ENCODE measurements at places on chromosomes 3 and 15. TPM values are rescaled to one million over a fixed set of nuclear protein-coding genes. Genes with fewer than 3 reads are reported as not detected.
A peak's percentile ranks its signal among the peaks of the same experiment; 100 is the strongest.

DNA sequence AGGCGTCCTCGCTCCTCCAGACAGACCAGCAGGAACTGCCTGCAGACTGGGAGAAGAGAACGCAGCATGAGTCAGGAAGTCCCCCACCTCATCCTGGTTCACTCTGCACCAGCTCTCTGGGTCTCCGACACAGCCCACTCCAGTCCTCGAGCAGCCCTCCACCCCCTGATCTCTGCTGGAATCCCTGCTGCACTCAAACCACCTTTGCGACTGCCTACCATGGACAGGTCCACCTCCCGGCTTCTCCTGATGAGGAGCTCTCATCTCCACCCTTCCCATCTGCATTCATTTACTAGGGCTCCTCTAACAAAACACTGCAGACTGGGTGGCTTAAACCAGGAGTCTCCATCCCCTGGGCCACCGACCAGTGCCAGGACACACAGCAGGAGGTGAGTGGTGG lies 202.3 kb upstream of the IGF1R start:
- DNase-seq: no peak

The GABRR3 gene
- 0.03 TPM for polyA plus RNA-seq

DNA sequence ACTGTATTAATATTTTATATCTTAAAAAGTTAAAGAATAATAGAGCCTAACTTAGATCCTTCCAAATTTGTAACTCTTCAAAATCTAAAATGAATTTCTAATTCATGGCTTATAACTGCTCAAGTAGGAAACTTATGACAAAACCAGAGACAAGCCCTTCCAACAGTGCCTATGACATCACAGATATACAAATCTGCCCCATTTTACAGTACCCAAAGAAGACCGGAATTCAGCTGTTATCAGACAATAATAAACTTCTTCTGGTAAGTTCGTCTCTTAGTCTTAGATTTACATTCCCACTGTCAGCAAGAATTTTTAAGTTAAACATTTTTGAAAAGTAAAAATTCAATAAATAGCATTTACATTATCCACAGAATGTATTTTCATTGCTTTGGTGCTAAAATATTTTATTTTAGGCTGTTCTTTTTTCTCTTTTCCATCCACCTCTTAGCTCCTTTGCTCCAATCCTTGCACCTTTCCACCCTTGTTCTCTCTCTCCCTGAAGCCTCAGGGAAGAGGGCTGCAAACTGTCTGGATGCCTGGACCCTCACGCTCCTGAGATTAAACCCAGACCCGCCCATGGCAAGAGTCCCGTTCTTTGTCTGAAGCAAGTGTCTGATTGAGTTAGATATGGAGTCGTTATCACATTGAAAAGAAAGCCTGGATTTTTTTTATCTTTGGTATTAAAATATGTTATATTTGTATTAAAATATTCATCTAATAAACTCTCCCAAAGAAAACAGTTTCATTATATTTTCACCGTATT lies 312.7 kb downstream of the ZBTB20 start:
- no peak for DNase-seq

The GOLGA6B gene
- 0.10 TPM for polyA plus RNA-seq

DNA sequence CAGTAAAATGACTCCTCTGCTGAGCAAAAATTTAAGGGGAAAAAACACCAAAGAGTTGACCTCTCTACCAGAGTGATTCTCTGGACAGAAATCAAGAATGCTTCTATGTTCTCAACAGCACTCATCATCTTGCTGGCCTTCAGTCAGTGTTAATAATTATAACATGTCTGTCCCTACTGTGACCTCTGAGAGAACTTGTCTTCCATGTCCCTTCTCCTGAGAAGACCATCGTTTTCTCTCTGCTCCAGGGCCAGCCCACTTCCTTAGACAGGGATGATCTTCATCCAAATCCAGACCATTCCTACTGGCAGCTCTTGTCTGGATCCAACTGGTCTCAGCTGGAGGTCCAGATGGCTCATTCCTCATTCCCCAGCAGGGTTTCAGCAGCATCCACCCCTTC lies 139.0 kb upstream of the NECTIN3 start:
- no peak for DNase-seq

- no peak for DNase-seq
These were observed at the start of gene ANKRD63 for GRCh38 chr15:40282869-40283614. TSS of gene ANKRD63 (minus strand) at chr15:40283064. CDS start at chr15:40282586, 478 bp downstream.

GRCh38 chr3:90253131-90253530 lies 1145.7 kb downstream of the EPHA3 start:
- DNase-seq: no peak

The CFAP91 gene
- 22.1 TPM for polyA plus RNA-seq

- no peak for DNase-seq
These were observed 607 bp downstream of the MRPL47 start for GRCh38 chr3:179603831-179604230.

The PPARG gene
- polyA plus RNA-seq: 25.2 TPM

The ERICH6 gene
- polyA plus RNA-seq: 0.59 TPM

DNA sequence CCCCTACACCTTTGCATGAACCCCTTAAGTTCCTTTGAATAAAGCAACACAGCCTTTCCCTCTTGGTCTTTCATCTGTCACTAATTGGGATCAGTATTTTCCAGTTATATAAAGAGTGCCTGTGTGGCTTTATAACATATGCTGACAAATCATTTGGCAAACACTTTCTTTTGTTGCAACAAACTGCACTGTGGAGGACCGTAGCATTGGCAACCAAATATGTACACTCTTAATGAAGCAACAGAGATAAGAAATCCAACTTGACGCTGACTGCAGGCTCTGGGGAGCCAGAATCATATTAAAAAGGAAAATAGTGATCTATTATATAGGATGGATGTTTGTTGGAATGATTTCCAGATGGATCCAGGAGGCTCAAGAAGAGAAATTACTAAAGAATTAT lies 120.1 kb upstream of the PRICKLE2 start:
- no peak for DNase-seq

GRCh38 chr3:130276203-130276803 lies 69.2 kb upstream of the COL6A5 start:
- peak; percentile 42 for DNase-seq

DNA sequence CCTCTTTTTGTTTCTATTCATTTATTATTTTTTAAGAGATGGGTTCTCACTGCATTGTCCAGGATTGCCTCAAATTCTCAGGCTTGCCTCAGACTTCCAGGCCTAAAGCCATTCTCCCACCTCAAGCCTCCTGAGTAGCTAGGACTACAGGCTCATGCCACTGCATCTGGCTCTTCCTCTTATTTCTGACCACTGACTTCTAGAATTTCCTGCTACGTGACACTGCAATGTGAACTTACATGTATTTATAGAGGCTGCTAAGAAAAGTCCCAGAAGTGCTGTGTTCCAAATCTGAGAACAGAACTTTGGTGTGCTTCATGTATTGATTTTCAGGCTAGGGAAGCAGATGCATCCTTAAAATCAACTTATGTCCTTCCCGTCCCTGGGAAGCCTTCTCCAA lies 407.4 kb downstream of the RSL24D1 start:
- DNase-seq: no peak

The CFAP20DC gene
- polyA plus RNA-seq: 5.2 TPM

DNA sequence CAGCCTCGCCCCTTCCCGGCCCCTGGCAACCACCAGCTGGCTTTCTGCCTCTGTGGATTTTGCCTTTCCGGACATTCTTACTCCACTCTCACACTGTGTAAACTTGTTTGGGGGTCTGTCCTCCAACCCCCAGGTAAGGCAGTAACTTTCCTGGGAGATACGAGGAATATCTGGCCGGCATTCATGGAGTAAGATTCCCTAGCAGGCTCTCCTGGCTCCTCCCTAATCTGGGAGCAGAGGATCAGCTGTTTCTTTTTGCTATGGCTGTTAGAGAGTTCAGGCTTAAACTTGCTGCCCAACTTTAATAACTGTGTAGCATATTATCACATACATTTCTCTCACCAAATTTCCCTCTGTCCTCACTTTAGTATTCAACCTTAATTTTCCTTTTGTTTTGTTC lies 64.3 kb downstream of the IGF2BP2 start:
- DNase-seq: no peak

- no peak for DNase-seq
These were observed 226.0 kb upstream of the LRRFIP2 start for GRCh38 chr3:37400355-37400754.

DNA sequence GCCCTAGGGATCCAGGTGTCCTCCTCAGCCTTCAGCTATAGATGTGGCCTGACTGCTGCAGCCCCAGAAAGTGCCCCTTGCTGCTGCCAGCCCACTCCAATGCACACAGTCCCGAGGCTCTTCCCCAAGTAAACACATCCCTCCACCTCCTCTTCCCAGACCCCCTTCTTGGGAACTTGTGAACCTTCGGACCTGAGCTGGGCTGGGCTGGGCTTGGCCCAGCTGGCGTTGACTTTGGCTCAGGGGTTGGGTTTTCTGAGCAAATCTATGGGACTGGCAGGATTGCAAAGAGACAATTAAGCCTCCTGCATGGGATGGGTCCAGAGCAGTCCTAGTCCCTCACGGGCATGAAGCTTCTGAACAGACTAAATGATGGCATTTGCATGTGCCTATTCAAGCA lies 14.7 kb downstream of the VIPR1 start:
- DNase-seq: no peak

The TRAT1 gene
- polyA plus RNA-seq: 0.18 TPM

GRCh38 chr3:177212278-177212610 lies 15.0 kb upstream of the TBL1XR1 start:
- DNase-seq: no peak

The TF gene
- 6.9 TPM for polyA plus RNA-seq

GRCh38 chr3:185527364-185527763 lies 25.0 kb downstream of the LIPH start:
- no peak for DNase-seq

The CACNA2D3 gene
- polyA plus RNA-seq: 1.9 TPM

DNA sequence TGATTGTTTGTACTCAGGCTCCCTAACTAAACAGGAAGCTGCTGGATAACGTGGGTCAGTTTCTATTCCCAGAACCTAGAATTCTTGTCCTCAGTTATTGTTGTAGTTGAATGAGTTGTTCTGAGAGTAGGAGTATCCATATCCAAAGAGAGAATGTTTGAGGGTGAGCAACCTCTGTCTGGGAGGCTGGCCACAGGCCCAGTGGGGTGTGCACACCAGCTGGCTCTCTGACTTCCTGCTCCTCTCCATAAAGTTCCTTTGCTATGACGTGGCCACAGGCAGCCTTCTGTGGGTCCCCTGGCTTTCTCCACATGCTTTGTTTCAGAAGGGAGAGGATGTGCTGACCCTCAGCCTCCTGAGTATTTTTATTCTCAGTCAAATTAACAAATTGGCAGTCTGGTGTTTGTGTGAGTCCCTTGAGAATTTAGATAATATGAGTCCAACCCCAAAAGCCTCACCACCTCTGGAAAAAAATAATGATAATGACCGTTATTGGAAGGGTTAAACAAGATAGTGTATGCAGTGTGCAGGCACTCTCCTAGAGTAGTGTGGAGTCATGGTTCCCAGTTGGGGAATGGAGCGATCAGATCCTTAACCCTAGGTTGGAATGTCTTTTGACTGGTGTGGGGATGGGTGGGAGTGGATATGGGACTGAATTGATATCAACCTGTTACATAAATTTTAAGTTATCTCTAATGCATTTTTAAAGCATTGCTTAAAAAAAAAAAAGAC lies 47.6 kb upstream of the MED12L start:
- no peak for DNase-seq

The GATM gene
- 255 TPM for polyA plus RNA-seq

DNA sequence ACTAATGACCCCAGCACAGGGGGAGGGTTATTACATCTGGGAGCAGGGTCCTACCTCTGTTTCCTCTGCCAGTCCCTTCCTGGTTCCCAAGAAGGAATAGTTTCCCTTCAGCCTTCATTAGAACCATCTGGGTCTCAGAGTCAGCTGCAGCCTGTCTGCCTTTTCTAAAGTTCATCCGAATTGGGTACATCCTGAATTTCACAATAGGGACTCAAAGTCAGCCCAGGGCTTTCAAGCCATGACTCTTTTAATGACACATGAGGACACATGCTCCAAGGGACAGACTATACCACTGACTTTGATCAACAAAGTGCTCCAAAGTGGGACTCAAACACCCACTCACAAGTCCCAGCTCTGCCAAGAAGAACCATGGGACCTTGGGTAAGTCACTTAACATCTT lies 12.7 kb upstream of the CRABP1 start:
- DNase-seq: no peak

- DNase-seq: no peak
These were observed 76.0 kb downstream of the SRGAP3 start for GRCh38 chr3:9173445-9173844.

DNA sequence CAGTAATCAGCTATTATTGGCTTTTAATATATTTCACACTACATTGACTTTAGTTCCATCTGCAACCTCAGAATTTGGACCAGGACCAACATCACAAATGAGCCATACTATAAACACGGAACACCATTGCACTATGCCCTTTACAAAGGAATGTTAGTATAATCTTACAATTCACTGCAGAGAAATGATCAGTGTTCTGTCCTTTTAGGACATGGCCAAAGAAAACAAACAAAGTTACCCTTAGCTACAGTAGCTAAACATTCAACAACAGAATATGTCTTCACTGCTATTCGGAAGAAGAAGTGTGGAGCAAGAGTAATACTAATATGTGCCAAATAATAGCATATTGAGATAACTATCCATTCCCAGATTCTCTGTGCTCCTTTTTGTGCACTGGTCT lies 90.4 kb downstream of the NAALADL2 start:
- peak; percentile 34 for DNase-seq

GRCh38 chr3:169145540-169146178 lies 517.9 kb downstream of the MECOM start:
- no peak for DNase-seq

GRCh38 chr15:60353245-60353920 lies 44.4 kb downstream of the ANXA2 start:
- no peak for DNase-seq

- no peak for DNase-seq
These were observed 1.2 kb downstream of the B2M start for GRCh38 chr15:44712346-44713005.

- DNase-seq: no peak
These were observed 2.1 kb downstream of the ATP11B start for GRCh38 chr3:182795389-182795782.

- DNase-seq: no peak
These were observed 1.1 kb upstream of the ZBTB38 start for GRCh38 chr3:141367038-141367730.

DNA sequence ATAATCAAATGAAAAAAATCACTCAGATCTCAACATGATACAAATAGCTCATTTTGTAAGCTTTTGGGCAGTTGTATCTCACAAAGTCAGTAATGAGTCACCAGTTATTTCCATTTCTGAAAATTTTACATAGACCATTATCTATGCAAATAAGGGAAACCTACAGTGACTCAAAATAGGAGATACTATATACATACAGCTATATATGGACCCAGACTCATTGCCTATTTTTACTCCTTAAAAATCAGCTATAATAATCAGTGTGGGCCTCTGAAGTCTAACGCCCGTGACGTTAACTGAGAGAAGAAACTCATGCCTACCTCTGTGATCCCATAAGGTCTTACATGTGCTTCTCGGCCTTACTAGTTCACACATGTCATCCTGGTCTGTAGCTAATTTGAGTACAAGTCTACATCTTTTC lies 31.6 kb downstream of the LRIG1 start:
- no peak for DNase-seq

The PGBD4 gene
- polyA plus RNA-seq: 2.2 TPM

The FSIP1 gene
- polyA plus RNA-seq: 2.0 TPM

The GLDN gene
- 0.07 TPM for polyA plus RNA-seq

The AGBL1 gene
- polyA plus RNA-seq: 0.26 TPM

- no peak for DNase-seq
These were observed 91.1 kb upstream of the IL12A start for GRCh38 chr3:159897331-159898075.
